Activated T-cell treated with anti-CD3 and anti-CD28 coated beads, Interleukin-2, amount 50 U/mL, for 1 hour (primary cell): ENCODE measurements at places on chromosomes 3 and 15.
A peak's percentile ranks its signal among the peaks of the same experiment; 100 is the strongest.

DNA sequence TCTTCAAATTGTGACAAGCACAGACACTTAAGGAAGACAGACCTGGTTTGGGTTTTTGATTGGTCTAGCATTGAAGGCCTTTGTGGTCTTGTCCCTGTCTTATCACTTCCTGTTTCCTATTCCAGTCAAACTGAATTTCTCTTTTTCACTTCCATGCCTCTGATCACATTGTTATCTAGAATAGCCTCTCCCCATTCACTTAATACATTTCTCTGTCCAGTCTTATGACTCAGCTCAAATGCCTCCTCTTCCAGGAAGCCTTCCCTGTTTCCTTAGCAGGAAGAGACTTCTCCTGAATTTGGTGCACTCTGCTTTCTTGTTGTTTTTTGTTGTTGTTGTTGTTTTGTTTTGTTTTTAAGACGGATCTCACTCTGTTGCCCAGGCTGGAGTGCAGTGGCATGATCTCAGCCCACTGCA lies 45.5 kb downstream of the LIMD1 start:
- DNase-seq = no peak

DNA sequence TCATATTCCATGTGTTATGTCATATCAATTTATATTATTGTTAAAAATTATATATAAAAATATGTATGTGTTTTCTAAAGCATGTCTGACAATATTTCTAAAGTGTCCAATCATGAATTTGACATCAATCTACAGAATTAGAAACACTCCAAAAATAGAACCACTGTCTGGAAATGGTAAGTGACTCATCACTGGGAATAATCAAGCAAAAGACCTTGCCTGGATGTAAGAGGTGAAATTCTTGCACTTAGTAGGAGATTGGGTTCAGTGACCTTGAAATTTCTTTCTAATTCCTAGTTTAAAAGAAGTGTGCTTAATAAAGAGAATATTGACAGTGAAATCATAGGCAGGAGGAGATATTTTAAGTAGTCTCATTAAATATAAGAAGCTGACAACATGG lies 188.8 kb downstream of the ZNF385D start:
- DNase-seq = no peak

DNA sequence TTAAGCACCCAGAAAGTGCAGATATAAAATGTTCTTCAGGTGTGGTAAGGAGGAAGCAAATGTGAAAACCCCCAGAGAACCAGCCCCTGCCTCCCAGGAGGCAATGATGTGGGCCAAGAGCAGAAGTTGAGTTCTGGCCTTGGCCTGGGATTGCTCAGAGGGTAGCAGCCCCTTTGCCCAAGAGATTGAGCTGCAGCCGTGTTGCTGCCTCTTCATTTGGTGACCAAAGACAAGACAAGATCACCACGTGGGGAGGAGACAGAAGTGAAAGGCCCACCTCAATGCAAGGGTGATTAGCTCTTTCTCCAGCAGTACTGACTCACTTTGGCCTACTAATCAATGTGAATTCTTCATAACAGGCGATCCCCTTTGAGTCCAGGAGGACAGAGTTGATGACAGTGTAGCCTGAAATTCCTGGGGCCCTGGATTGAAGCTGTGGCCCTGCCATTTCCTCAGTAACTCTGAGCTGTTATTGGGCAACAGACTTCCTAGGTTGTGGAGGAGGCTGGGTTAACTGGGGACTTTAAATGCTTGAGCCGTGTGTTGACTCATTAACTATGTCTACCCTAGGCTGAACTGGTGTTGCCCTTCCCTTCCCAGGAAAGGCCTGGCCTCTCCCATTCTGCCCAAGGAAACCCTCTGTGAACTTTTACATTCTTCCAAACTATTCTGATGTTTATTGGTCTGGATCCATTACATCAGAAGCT lies 86.5 kb downstream of the ST6GAL1 start:
- DNase-seq = no peak

GRCh38 chr15:57548835-57549234 lies 42.9 kb upstream of the MYZAP start:
- no peak for DNase-seq

DNA sequence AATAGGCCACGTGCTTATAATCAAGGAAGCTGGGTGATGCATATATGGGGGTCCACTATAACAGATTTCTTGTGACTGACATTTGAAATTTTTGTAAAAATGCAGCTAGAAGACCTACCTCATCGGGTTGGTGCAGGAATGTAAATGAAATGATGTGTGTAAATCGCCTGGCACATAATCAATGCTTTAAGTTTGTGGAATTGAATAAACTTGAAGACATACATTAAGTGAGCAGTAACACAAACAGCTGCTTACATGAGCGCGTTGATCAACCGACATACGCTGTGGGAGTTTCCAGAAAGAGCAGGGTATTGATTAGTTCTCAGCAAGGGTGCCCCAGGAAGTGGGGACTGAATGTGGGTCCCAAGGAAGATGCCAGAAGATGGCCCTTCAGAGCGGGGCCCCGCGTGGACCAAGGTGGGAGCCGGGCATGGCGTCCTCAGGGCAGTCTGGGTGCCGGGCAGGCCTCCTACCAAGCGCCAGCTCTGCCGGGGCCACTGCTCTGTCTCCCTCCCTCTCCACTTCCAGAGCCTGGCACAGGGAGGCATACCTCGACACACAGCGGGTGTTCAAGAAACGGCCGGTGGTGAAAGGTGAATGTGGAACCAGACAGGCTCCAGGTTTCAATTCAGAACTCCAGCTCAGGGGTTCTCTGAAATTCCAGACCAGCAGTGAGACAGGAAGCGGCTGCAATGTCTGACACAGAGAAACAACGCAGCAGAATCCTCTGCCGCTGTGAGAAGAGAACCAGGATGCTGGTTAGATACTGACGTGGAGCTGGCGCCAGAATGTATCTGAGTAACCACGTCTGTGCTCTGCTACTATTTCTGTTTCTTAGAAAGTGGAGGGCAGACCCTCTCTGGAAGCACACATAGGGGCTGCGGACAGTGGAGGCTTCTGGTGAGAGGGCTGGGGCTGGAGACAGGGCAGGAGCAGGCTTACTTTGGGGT lies 12.6 kb downstream of the BFSP2 start:
- no peak for DNase-seq

- no peak for DNase-seq
Observed at GRCh38 chr15:100731267-100732152, 129.1 kb downstream of the ASB7 start.

DNA sequence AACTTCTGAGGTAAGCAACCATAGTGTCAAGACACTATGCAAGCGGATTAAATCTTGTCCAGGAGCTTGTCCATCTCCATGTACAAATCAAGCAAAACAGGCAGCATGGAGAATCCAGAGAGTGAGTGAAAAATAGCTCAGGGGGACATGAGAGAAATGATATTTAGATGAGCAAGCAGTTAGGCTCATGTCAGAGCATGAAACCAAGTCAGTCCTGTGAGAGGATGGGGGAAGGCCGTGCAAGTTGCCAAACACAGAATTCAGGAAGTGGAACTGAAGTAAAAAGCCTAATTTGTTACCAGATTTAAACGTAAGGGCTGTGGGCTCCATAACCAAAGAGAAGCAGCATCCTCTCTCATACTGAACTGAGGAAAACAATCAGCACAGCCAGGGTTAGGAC lies 995.9 kb downstream of the MCTP2 start:
- DNase-seq = no peak

GRCh38 chr3:4528819-4529600 lies 35.9 kb downstream of the ITPR1 start:
- no peak for DNase-seq

DNA sequence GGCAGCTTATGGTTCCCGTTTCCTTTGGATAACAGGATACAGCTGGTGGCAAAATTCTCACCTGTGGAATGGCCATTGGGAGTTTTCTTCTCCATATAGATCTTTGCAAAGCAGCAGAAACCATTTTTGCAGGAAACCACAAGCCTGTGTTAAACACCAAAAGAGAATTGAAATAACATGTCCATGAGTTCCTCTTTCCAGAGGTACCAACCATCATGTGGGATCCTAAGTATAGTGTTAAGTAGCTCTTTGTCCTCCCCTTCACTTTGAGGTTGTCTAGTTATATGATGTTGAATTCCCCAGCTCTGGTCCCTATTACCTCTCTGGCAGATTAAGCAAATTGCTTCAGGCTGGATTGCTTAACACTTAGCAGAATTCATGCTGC lies 94.9 kb downstream of the AKAP13 start:
- DNase-seq = no peak

- DNase-seq = no peak
Observed at GRCh38 chr3:105332961-105333360, 33.7 kb upstream of the ALCAM start.

DNA sequence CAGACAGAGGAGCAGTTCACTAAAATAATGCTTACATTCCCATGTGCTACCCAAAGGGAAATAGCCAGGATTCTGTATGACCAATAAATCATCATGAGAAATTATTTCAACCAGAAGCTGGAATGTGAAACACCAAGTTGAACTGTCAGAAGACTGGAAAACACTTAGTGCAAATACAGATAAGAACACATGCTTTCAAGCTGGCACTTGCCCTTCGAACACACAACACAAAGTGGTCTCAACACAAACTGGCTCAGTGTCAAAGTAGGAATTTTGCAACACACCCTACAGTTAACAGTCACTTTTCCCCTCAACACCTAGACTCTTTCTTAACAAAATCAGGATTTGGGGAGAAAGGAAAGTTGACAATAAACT lies 1.3 kb downstream of the FSD2 start:
- DNase-seq = no peak

DNA sequence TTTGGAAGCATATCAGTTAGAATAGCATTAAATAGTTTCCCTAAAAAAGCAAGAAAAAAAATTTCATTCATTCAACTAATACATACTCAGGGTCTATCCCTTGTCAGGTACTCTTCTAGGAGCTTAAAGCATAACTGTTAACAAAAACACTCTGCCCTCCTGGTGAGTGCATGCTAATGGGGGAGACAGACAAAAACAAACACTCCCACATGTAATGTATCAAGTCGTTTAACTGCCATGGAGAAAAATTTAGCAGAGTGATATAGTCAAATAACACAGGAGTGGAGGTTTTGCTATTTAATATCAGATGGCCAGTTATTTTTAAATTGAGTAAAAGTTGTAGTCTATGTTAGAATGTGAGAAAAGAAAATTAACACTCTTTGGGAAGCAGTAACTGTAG lies 254.5 kb upstream of the RARB start:
- no peak for DNase-seq

DNA sequence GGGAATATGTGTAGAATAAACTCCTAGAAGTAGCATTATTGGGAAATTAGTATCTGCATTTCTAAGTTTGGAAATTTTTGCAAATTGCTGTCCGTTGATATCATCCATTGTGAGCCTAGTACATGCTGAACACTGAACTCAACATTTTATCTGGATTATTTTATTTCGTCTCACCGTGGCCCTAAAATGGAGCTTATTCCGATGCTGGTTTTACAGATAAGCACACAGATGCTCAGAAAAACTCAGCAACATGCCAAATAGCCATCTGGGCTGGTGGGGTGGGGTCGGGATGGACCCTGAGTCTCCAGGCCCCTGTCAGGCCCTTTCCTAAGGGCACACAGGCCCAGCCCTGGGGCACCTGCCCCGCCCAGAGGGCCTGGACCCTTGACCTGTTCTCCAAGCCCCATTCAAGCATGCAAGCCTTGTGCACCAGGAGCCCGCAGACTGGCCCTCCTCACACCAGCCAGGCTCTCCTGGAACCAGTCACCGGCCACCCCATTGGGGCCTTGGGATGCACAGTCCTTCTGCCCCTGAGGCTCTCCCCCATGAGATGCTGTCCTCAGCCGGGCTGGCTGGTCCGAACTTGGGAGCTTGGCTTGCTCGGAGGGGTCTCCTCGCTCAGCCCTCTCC lies 20.7 kb upstream of the KLF13 start:
- no peak for DNase-seq

- no peak for DNase-seq
Observed at GRCh38 chr3:141556034-141556433, 69.2 kb downstream of the RASA2 start.

GRCh38 chr15:33182278-33182905 lies 12.1 kb downstream of the FMN1 start:
- DNase-seq = no peak

DNA sequence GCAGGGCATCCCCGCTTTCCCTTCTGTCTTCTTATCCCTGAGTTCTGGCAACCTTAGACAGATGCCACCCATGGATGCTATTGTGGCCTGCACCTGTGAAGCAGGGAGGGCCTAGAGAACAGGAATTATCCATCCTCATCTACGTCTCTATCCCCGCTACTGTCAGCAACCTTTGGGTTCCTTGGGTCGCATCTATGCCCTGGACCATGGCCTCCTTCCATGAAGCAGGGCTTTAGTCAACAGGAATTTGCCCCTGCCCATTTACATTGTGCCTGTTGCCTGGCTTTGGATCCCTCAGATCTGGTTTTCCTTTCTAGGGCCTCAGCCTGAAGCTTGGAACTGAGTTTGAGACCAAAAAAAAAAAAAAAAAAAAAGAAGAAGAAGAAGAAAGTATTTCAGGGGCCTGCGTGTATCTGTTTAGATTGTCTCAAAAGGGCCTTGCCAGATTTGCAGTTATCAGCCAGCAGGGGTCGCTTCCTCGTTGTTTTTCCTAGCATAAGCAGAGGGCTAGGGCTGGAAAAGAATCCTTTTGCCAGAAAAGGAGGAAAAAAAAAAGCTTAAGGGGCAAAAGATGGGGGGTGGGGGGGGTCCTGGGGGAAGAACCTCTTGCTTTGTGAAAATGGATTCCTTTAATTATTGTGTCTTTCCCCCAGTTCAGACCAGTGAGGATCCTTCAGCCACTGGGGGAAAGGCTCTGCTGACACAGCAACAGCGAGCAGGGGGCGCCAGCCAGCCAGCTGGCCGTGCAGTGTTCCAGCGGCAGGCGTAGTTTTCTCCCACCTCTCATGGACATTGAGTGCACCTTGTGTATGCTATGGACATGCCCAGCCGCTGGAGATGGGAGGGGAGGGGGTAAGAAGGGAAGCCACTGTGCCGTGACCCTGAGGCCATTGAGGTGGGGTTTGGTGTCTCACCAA lies 65.7 kb upstream of the ALDH1L1 start:
- no peak for DNase-seq

GRCh38 chr3:161674402-161674801 lies 177.8 kb downstream of the OTOL1 start:
- DNase-seq = no peak

DNA sequence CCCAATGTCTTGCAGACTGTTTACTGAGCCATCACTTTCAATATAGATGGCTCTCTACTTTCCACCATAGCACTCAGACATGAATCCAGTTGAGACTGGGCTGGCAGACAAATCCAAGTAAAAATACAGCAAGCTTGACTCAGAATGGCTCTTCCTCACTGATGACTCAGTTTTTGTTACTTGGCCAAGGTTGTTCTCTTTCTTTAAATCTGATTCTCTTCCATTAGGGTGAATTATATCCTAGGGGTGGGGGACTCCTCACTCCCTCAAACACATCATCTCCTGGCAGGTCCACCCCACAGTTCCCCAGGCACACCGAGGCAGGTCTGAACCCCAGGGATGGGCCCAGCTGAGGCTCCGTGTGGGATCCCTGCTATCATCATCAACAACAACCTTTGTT lies 157.9 kb downstream of the MEX3B start:
- no peak for DNase-seq

DNA sequence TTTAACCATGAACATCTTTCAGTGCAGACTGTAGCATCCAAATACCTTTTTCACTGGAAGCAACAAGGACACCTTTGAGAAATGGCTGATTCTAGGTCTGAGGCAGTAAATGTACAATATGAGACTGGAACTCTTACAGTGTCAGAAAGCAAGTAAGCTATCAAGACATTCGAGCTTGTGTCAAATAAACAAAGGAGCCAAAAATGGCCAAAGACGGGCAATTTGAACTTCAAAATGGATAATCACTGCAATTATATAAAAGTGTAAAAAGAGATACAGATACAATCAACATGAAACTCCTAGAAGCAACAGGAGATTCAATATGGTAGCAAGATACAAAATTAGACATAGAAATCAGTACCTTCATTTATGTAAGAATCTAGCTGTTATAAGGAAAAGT lies 138.5 kb upstream of the CCDC54 start:
- no peak for DNase-seq

GRCh38 chr15:52163321-52164190 lies 27.6 kb downstream of the GNB5 start:
- DNase-seq = peak; percentile 30
